Lower leg skin (tissue), 4 donors: ENCODE measurements at places on chromosomes 3 and 15. TPM values are rescaled to one million over a fixed set of nuclear protein-coding genes. Genes with fewer than 3 reads are reported as not detected.

Gene SLC30A4
- total RNA-seq = 7.1 TPM

Gene TMEM212
- not detected for total RNA-seq

Gene CLDN18
- total RNA-seq = 0.13 TPM

Gene CFAP20DC
- 0.94 TPM for total RNA-seq

Gene TNNC1
- total RNA-seq = 6.3 TPM

Gene CTSH
- total RNA-seq = 360 TPM

Gene TF
- 8.8 TPM for total RNA-seq

Gene STRC
- total RNA-seq = 0.69 TPM

Gene P2RY1
- 14.0 TPM for total RNA-seq

Gene PRR20G
- not detected for total RNA-seq
